Activated naive CD4-positive, alpha-beta T cell treated with anti-CD3 and anti-CD28 coated beads for 36 hours (primary cell): ENCODE measurements at places on chromosomes 13 and 19. TPM values are rescaled to one million over a fixed set of nuclear protein-coding genes. Genes with fewer than 3 reads are reported as not detected.

Gene IGFL3
- not detected for total RNA-seq

Gene BCL3
- total RNA-seq: 92.5 TPM

Gene SNRNP70
- 163 TPM for total RNA-seq

Gene GNA15
- 28.4 TPM for total RNA-seq

Gene FAM216B
- not detected for total RNA-seq

Gene MCEMP1
- total RNA-seq: not detected

Gene POU2F2
- total RNA-seq: 30.0 TPM

Gene SUGP1
- 31.7 TPM for total RNA-seq

Gene C19orf85
- not detected for total RNA-seq

Gene ZIM2
- total RNA-seq: not detected

Gene IGFLR1
- 52.8 TPM for total RNA-seq

Gene ZNF441
- total RNA-seq: 4.0 TPM

Gene MAMSTR
- 0.57 TPM for total RNA-seq

Gene COX7A1
- total RNA-seq: not detected

Gene KCTD15
- total RNA-seq: 5.0 TPM

Gene KLK14
- 0.69 TPM for total RNA-seq

Gene GIPR
- total RNA-seq: 1.8 TPM

Gene FAM83E
- 2.0 TPM for total RNA-seq

Gene RAB3D
- total RNA-seq: 10.7 TPM

Gene SUGP2
- total RNA-seq: 149 TPM

Gene PLIN4
- not detected for total RNA-seq

Gene TRAPPC2B
- total RNA-seq: 3.4 TPM

Gene ZNF154
- 0.64 TPM for total RNA-seq

Gene TEX101
- not detected for total RNA-seq

Gene STOML3
- total RNA-seq: not detected

Gene CPB2
- not detected for total RNA-seq

Gene MEX3D
- 2.1 TPM for total RNA-seq

Gene GAPDHS
- total RNA-seq: not detected

Gene SHISA2
- 0.52 TPM for total RNA-seq

Gene NAPSA
- total RNA-seq: 41.0 TPM

Gene SIPA1L3
- total RNA-seq: 8.1 TPM

Gene CFD
- total RNA-seq: 0.17 TPM

Gene CYP2F1
- total RNA-seq: not detected

Gene PSG3
- not detected for total RNA-seq

Gene RGL3
- not detected for total RNA-seq

Gene COMP
- not detected for total RNA-seq

Gene IFNL3
- 1.2 TPM for total RNA-seq

Gene BRSK1
- total RNA-seq: 1.4 TPM
